ENCODE measurements at places on chromosomes 11 and 22. TPM values are rescaled to one million over a fixed set of nuclear protein-coding genes. Genes with fewer than 3 reads are reported as not detected.
A peak's percentile ranks its signal among the peaks of the same experiment; 100 is the strongest.

DNA sequence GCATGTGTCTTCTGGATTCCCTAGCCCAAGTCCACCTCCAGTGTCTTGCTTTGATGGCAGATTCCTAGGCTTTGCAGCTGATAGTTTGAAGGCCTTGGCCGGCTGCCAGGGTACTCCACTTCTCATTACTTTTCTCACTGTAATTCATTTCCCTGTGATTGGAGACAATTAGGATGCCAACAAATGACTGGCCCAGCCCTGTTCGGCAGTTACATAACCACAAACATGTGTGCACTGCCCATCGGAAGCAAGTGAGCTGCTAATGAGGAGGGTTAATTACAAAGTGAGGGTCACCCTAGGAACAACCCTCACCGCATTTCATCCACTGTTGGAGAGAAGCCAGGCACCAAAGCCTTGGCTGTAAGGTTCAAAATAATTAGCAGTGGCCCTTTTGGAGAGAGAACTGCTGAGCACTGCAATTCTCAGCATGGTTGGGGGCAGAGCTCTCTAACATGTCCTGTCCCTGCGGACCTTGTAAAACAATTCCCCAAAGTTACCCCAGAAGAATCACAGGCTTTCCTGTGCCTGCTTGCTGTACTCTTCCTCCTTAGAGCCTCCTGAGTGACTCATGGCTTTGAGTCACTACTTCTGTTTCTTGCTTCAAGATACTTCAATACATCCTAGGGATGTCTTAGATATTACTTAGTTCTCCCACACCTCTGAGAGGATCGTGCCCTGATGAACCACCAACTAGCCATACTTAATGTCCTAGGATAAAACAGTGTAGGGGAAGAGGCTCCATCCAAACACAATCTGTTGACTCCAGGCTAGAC is 109.7 kb upstream of the GALNT18 start:
- DNase-seq = no peak

DNA sequence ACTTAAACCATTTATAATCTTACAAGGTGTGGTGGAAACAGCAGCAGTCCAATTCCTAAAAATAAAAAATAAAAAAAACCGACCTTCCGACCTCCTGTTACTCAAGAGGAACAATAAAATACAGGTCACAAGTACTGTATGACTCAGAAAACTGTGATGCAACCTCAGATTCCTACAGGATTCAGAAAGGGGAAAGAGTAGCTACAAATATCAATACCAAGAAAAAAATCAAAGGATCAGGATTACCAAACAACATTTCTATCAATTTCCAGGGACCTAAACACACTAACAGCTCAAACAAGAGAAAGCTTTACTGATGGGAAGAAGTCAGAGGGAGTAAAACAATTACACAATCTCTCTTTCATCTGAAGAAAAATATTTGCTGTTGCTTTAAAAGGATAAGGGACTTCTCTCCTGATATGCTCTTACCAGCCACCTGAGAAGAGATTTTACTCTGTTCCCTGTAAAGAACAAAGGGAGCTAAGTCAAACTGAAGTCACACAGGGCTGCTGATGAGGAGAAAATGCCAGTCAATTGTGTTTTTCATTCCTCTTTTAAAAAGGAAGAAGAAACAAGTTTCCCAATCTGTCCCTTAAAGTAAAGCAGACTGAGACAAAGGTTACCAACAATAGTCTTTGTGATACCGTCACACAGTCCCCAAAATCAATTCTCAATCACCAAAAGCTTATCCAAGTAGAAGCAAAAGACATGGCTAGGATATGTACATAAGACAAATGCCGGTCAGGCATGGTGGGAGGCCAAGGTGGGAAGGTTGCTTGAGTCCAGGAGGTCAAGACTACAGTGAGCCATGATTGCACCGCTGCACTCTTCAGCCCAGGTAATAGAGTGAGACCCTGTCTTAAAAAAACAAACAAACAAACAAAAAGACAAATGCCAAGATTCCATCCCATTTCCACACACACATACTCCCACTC is 39.3 kb downstream of the AMBRA1 start:
- peak; percentile 51 for DNase-seq

DNA sequence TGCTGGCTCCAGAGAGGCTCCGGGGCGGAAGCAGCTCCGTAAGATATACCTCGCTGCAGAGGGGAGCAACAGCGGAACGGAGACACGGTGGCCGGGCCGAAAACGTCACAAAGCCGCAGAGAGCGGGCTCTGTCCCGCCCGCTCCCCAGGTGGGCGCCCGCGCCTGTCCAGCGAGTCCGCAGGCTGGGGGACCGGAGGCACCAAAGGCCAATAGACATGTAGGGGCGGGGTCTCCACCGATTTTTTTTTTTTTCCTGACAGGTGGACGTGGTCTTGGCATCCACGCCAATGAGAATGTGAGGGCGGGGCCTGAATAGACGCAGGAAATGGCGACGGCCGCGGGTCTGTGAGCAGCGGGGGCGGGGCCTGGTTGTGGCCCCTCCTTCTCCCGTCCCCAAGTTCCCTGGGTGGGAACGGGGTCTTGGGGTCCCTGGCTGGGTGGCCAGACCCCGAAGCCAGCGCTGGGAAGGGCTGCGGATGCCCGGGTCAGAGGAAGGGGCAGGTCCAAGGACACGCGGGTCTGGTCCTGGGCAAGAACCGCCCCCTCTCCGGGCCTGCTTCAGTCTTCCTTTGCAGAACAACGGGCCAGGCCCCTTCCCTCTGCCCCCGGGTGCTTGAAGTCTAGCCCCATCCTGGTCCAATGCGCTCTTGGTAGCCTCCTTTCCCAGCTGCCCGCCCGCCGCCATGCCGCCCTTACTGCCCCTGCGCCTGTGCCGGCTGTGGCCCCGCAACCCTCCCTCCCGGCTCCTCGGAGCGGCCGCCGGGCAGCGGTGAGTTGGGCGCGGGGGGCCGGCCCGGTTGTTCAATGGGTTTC is at the start of gene DNAJC4:
Gene DNAJC4 (plus strand): TSS at position 378 of the 814 bp plus-strand sequence. CDS start 307 bp downstream, at position 685.
- peak; percentile 98 for DNase-seq

DNA sequence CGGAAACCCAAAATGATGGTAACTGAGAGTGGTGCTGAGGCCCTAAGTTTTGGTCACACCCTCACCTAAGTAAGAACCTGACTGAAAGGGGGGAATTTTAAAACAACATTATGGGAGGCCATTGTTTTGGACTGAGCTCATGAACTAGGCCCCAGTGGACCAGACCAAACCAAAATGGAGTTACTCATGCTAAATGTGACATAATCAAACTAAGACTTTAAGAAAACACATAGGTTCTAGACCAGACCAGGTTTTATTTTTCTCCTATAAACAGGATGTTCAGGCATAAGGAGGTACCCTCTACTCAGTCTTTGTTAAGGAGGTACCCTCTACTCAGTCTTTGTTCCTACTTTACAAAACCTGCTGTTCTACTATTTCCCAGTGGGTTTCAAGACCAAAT is 7.4 kb upstream of the EI24 start:
- no peak for DNase-seq

DNA sequence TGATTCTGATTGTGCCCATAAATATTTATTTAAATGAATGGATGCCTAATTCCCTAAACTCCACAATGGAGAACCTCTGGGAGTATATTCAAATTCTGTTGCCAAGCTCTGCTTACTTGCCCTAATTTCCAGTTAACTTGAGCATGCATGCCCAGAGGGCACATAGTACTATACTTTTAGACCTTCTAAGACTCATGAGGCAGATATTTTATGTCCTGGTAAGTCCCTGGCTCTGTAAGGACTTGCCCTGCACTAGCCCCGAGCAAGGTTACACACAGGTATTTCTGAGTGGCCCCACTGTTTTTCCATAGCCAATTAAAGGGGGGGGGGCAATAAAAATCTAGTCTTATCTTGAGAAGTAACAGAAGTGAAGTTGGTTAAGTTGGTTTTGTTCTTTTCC is 21.1 kb upstream of the CAPRIN1 start:
- DNase-seq = no peak

DNA sequence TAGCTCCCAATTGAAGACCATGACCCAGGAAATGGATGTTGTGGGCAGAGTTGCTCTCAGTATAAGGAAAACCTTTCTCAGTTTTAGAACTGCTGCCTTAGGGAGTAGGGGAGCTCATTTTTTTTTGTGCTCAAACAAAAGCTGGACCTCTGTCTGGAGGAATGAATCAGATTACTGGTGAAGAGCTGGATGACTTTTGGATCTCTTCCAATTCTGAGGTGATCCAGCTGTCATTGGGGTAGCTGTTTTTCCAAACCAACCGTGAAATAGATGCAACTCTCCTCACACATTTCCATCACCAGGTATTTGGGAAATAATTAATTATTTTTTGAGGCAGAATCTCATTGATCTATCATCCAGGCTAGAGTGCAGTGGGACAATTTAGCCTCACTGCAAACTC is 251.3 kb upstream of the PLET1 start:
- DNase-seq = no peak

GRCh38 chr11:58742140-58742539 is 10.4 kb upstream of the GLYAT start:
- DNase-seq = no peak

- no peak for DNase-seq
Measured at GRCh38 chr11:129423426-129423825, 47.8 kb downstream of the BARX2 start.

DNA sequence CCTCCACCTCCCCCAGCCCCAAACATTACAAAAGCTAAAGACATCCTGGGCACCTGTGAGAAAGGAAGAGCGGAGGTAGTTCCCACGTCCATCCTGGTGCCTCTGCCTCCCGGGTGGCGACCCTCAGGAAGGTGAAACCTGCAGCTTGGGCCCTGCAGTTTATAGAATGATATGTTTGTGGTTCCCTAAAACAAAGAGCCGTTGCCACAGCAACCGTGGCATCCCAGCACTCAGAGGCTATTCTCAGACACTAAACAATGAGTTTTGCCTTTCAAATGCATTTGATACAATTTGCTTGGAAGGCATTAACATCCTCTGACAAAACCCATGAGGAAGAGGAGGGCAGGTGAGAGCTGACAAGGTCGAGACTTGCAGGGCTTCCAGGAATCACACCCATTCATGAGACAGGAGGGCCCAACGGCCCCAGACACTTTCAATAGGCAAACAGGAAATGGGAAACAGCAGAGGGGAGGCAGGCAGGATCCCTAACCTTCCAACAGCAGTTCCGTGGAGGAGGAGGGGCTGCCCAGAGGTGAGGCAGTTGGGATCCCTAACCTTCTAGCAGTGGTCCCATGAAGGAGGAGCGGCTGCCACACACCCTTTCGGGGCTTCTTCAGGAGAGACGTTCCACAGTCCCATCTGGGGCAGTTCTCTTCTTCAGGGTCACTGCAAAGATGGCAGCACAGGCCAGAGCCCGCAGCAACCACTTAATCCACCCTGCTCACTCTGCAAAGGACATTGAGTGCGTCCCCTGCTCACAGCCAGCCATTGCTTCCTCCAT is 379.2 kb downstream of the SHANK2 start:
- DNase-seq = peak; percentile 36

- DNase-seq = no peak
Measured at GRCh38 chr11:64131683-64132190, 34.2 kb downstream of the MACROD1 start.

- no peak for DNase-seq
Measured at GRCh38 chr11:129319751-129320150, 55.9 kb upstream of the BARX2 start.

- DNase-seq = peak; percentile 90
Measured at GRCh38 chr11:63768237-63769041, at the start of gene ZFTA. TSS of gene ZFTA (minus strand) at chr11:63768775. CDS start at chr11:63768622, 153 bp downstream.

GRCh38 chr11:15645201-15645600 is 530.5 kb downstream of the INSC start:
- DNase-seq = no peak

DNA sequence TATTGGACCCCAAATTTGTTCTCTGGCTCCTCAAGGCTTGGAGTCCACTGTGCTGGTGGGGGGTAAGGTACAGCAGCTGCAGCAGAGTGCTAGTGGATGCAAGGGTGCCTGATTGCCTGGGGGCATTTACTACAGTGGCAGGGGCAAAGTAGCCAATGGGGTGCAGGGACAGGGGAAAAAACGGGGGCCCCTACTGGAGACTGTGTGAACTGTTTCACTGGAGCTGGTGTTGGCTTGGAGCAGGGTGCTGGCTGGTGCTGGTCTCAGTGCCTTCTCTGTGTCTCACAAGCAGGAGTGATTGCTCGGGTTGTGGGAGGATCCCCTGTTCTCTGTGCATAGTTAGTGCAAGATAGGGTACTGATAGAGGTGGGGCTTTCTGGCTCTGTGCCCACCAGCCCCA is 935.9 kb downstream of the JRKL start:
- DNase-seq = no peak

- DNase-seq = no peak
Measured at GRCh38 chr11:69335781-69336405, 41.9 kb downstream of the MYEOV start.

DNA sequence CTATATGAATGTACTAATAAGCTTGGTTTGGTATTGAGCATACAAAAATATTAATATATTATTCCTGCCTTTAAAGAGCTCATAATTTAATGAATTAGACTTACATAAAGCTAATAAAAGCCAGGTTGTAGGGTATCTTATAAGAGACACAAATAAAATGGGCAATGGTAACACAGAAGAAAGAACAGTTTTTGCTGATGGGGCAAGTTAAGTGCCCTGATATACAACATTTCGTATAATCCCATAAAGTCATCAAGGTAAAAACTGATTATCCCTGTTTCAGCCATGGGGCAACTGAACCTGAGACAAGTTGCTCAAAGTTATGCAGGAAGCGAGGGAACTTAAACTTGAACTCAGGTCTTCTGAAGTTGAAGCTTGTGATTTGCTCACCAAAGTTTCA is 48.9 kb upstream of the ARHGAP20 start:
- no peak for DNase-seq

GRCh38 chr11:120606211-120607010 is 94.9 kb downstream of the GRIK4 start:
- DNase-seq = no peak

- no peak for DNase-seq
Measured at GRCh38 chr22:27456696-27457503, 344.7 kb downstream of the MN1 start.

DNA sequence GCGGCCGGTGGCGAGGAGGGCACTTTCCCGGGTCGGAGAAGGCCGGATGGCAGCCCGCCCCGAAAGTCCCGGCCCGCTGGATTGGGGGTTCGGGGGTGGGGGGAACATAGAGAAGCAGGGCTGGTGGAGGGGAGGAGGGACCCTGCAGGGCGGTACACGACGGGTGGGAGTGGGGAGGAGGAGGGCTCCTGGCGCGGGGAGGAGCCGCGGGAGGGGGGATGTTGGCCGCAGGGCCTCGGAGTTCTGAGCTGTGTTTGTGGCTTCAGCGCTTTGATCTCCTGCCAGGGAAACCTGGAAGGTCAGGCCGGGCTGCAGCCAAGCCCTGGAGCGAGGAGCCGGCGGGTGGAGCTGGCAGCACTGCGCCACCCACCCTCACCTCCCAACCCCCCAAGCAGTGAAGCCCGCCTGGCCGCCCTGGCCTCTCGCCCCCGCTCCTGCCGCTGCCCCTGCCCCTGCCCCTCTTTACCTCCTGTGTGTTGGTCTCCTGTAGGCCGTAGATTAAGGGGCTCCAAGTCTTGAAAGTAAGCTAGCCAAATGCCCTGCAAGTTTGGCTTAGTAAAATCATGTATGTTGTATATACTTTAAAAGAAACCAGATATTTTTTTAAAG is 30.9 kb downstream of the C22orf31 start:
- DNase-seq = peak; percentile 79

TUBA8 gene
- total RNA-seq = 0.39 TPM

BARX2 gene
- total RNA-seq = not detected

HTR3A gene
- not detected for total RNA-seq

PACSIN3 gene
- 7.1 TPM for total RNA-seq

KRTAP5-10 gene
- total RNA-seq = not detected

CASP1 gene
- not detected for total RNA-seq

Measured in neural progenitor cell (in vitro differentiated cells).